Astrocyte of the spinal cord (primary cell): ENCODE measurements at places on chromosomes 5 and 9.

DNA sequence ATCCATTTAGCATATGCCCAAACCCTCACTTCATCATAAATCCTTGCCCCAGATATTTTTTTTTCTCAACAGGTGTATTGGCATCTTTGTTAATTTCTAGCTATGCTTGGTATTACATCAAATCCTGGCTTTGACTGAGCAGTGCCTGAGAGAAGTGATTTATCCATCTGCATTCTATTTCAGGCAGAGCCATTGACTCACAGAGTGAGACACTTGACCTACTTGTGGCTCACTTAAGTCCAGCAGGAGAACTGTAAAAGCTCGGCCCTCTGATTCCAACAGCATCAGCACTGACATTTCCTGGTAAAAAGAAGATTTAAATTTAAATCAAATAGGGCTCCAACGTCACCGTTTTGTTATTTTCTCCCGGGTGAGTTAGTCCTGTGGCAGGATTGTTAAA, 93.4 kb downstream of the PLK2 start:
- peak; percentile 5 for DNase-seq

- DNase-seq = peak; percentile 73
Observed at GRCh38 chr9:72592502-72593403, 71.3 kb downstream of the TMC1 start.

- DNase-seq = no peak
Observed at GRCh38 chr9:116494815-116495634, 192.1 kb upstream of the TRIM32 start.

- no peak for DNase-seq
Observed at GRCh38 chr9:136947028-136947891, 2.2 kb downstream of the C8G start.

- no peak for DNase-seq
Observed at GRCh38 chr5:34464829-34465228, 191.3 kb upstream of the RAI14 start.

DNA sequence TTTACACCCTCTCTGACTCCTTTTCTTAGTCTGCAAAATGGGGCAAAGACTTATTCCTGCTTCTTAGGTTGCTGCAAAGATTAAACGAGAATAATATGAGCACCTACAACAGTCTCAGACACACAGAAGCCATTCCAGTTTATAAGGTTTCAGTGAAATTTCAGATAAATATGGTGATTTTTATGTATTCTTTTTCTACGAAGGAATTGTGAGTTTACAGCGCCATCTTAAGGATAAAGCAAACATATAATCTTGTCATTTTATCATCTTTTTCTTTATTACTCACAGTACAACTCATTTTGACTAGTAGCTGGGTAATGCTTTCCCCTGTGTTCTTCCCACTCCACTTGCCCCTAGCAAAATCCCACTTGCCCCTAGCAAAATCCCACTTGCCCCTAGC, 29.2 kb upstream of the SMC5 start:
- peak; percentile 57 for DNase-seq

DNA sequence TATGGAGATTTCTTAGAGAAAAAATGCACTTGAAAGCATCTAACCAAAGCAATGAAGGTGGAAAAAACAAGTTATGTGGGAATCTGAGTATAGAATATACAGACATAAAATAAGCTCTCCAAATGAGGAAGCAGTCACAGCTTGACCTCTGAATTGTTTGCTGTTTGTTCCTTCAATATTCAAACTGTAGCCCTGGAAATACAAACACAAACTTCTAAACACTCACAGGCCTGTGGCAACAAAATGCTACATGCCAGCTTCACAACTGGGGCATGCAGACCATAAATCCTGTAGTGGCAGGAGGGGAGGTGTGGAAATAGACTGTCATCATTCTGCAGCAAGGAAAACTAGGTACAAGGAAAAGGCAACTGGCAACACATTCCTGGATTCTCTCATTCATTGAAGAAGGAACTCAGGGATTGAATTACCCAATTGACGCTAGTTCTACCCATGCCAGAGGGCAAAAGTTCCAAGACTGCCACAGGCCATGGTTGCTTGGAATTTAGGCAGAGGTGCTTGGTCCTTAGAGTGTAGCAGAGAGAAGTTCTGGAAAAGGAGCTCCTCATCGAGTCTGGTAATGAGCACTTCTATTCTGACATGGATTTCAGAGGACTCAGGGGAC, 349.6 kb downstream of the PDE4D start:
- no peak for DNase-seq

DNA sequence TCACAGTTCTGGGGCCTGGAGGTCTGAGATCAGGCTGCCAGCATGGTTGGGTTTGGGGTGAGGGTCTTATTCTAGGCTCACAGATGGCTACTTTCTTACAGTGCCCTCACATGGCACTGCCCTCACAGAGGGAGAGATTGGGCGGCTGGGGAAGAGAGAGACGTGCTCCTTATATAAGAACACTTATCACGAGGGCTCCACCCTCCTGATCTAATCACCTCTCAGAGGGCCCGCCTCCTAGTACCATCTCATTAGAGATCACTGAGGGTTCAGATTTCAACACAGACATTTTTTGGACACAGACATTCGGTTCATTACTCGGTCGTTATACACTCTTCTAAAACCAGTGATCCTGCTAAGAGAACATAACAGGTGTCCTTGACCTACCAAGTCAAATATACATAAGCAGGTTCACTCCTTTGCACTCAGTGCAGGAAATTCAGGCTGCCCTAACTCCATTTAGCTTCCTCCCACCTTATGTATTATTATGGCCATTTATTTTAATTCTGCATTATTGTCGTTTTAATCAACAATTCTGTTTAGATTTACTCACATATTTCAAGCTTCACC, 121.7 kb downstream of the ICE1 start:
- no peak for DNase-seq

- DNase-seq = no peak
Observed at GRCh38 chr5:73994963-73995362, 369.0 kb downstream of the ARHGEF28 start.

DNA sequence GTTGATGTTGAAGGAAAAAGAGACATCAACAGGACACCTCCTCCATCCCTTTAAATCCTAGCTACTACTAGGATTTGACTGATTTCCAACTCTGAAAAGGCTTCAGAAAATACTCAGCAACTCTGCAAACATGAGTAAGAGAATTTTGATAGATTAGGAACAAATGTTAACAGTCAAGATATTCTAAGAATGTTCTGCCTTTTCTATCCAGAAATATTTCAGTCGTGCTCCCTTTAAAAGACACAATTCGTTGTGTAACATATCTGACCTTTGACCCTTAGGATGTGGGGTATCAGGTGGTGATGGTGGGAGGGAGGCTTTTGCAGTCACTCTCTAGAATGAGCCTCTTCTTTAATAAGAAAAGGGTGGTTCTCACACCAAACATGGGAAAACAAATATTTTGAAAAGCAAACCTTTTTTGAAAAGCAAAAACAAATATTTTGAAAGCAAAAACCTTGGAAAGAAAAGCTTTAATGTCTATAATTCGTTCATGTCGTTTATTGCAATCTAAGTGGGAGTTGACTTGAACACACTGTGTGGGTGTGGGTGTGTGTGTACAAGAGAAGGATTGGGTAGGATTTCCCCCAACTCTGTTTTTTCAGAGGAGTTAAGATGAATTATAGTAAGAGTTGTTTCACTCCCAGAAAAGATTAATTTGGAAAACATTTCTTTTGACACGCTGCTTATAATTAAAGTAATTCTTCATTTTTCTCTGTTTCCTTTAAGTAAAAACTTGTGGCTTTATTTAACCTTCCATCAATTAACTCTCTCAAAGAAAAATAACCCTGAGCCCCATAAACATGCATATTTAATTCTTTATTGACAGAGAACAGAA, 152.8 kb downstream of the TMEM167A start:
- DNase-seq = no peak

DNA sequence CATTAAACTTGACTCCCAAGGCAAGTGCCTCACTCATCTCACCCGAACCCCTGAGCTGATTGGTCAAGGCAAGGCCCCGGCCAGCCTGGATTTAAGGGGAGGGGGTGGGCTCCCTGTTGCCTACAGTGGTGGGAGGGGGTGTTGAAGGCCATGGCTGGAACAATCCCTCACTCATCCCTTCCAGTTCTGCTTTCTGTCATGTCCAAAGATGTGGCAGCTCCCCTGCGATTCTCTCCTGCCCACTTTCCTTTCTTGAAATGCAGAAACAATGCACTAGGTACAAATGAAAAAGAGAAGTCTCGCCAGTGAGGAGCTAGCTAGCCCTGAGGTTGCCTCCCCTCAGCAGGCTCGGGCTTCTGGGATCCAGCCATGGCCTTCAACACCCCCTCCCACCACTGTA, 240.9 kb downstream of the SYK start:
- no peak for DNase-seq

DNA sequence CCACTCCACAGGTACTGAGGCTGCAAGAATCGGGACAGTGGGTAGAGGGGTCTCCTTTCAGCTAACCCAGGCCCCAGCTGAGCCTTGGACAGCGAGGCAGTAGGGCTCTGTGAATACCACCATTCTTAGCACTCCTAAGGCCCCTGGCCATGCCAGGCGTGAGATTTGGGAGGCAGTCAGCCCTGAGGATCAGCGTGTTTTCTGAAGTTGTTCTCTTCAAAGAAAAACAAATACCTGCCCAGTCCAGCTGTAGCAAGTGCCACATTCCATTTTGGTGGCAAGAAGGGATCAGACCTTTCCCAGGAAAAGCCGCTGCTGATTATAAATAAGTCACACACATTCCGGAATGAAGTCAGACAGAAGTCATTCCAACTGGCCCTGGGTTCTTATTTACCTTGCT, 47.8 kb downstream of the RALGPS1 start:
- no peak for DNase-seq

GRCh38 chr9:91119142-91119541, 242.6 kb downstream of the AUH start:
- DNase-seq = peak; percentile 50

- peak; percentile 51 for DNase-seq
Observed at GRCh38 chr9:114238891-114239875, 83.7 kb upstream of the ORM1 start.

GRCh38 chr5:179130101-179130681, 70.0 kb downstream of the ZNF354C start:
- DNase-seq = no peak

GRCh38 chr5:163115011-163115410, 322.4 kb upstream of the CCNG1 start:
- DNase-seq = no peak

DNA sequence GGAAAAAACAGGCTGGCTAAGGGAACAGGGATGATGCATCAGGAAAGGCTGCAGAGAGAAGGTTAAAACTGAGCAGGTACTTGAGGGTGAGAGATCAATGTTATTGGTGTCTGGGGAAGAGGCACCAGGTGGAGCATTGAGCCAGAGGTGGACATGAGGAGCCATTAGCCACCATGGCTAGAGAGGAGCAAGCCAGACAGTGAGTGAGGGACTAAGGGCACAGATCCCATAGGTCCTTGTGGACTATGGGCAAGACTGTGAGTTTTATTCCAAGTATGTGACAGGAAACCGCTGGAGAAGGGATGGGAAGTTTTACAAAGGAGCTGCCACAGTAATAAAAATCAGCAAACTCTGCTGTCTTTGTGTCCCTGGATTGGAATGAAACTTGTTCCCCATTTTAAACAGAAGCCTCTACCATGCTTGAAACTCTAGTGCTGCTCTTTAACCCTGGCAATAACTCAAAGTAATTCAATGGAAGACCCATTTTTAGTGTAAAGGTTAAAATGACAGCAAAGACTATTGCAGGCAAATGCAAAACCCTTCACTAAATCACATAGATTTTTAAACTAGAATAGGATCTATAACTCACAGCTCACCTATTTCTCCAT, 349.8 kb downstream of the ENC1 start:
- DNase-seq = no peak

DNA sequence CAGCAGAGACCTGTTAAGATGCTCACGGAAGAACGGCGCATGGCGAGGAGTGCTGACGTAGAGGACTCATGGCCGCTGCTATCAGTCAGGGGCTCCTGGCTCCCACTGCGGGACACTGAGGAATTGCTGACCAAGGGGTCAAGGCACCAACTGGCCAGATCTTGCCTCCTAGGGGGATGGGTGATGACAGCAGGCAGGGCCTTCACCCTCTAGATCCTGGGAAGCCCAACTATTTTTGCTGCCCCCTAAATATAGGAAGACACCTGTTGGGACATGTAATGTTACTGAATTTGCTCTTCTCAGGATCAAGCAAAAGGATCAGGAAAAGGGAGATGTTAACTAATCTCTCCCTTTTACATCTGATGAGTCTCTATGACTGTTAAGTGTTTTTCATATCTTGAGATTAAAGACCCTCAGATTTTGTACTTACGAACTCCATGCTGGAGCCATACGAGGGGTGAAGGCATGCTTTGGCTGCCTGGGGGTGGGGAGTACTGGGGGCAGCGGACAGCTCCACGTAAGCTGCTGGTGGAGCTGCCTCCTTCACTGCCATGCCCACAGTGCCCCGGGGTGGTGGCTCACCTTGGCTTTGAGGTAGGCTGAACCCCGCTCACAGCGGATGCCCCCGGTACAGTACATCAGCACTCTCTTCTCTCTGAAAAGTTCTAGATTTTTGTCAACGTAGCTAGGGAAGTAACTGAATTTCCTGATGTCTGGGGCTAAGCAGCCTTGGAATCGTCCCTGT, 28.1 kb downstream of the TSTD2 start:
- DNase-seq = no peak

- DNase-seq = peak; percentile 46
Observed at GRCh38 chr5:145510324-145510723, 324.8 kb downstream of the PRELID2 start.

- no peak for DNase-seq
Observed at GRCh38 chr5:128259607-128260021, 176.0 kb downstream of the SLC12A2 start.

DNA sequence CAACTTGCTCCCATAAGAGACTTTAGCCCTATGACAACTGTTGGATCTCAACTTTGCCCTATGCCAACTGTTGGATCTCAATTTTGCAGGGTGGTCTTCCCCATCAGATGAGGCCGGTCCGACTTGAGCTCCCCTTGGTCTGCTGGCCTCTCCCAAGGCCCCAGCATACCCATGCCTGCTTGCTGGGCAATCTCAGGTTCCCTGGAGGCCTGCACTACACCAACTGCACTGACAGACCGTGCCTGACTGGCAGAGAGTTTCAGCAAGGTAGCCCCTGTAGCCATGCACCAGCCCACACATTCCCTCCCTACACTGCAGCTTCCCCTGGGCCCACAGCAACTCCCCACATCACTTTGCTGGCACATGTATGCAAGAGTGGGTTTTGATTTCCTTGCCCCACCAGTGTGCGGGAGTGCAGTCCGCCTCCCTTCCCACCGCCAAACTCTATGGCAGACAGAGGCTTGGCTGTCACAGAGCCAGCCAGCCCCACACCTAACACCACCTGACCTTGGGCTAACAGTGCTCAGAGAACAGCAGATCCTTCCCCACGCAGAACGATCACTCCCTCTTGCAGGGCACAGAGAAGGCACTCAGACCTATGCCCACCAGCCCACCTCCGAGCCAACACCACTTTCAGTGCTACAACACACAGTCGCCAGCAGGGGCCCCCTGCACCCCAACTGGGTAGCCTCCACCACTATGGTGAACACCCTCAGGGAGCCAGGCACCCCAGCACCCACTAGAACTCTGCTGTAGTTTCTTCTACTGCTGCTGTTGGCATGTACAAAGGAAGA, 279.9 kb upstream of the COX7C start:
- no peak for DNase-seq

GRCh38 chr9:124505006-124505900, 1.9 kb downstream of the NR5A1 start:
- DNase-seq = no peak
